NCI-H748 treated with DMSO at 0.1 percent for 48 hours (cell line): ENCODE measurements at places on chromosomes 4 and X.

GRCh38 chrX:85419293-85419692 lies 39.8 kb upstream of the POF1B start:
- no peak for DNase-seq

DNA sequence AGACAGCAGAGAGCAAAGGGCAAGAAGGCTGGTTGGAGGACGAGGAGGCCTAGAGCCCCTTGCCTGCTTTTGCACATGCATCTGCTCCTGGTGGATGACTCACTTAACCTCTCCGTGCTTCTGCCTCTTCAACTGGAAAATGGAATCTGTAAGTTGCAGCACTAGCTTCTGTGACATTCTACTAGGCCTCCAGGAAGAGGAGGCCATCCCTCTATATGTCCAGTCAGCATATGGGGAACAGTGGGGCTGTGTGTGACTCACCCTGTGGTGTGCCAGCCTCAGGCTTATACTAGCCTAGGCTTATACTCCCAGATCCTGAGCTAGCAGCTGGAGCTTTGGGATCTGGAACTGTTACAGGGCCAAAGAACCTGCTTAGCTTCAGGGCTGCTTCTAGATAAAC lies 36.0 kb downstream of the RTL9 start:
- no peak for DNase-seq

DNA sequence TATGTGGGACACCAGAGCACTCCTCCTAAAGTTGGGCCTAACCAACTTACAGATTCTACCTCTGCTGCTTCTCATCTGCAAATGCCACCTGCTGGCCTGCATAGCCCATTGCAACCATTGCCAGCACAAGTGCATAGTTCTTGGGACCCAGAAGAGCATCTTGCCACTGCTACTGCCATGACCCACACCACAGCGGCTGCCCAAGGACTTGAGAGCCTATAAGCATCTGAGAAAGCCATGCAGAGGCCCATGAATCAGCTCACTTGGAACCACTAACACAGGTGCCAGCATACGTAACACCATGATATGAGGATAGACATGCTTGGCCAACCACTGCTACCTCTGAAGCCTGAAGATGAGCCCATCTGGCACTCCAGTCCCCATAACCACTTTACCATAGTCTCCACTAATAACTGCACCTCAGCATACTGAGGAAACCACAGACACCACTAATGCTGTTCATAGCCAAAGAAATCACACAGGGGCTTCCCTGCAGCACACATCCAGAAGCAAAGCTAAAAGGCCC lies 258.1 kb upstream of the AGTR2 start:
- no peak for DNase-seq

DNA sequence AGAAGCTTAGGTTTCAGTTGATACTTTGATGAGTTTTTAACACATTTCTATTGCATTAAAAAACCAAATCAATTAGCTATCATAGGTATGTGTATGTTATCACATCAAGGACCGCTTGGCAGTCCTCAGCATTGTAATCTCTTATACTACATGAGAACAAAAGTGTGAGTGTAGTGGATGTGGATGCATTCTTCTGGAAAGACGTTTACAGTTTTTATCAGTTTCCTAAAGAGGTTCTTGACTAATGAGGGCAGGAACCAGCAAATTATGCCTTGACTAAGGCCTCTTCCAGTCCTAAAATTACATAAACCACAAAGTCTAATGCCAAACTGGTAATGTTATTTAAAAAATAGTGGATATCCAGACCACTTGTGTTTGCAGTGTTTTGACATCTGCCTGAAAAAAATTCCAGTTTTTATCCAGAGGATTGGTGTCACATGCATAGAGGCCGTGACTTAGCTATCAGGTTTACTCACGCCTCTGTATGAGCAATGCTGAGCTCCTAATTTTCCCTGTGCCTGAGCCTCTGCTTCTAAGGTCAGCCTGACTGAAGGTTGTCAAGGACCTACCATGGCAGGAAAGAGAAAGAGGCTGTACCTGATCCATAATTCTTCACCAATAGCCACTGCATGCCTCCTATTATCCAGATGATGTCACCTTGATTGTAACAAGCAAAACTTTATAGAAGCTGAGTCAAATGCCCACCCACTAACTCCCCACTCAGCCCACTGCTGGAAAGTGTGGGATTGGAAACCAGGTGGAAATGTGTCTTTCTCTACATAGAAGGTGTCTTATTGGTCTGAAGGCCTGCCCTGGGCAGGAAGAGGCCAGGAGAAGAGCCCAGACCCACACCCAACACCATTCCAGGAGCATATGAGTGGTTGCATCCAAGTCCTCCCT lies 68.7 kb downstream of the ENPP6 start:
- DNase-seq, result no peak

- peak; percentile 2 for DNase-seq
Observed at GRCh38 chrX:18173494-18174180, 47.0 kb downstream of the BEND2 start.

- no peak for DNase-seq
Observed at GRCh38 chr4:186027405-186027804, 41.6 kb upstream of the TLR3 start.

- DNase-seq, result no peak
Observed at GRCh38 chr4:114264877-114265291, 285.4 kb upstream of the ARSJ start.

DNA sequence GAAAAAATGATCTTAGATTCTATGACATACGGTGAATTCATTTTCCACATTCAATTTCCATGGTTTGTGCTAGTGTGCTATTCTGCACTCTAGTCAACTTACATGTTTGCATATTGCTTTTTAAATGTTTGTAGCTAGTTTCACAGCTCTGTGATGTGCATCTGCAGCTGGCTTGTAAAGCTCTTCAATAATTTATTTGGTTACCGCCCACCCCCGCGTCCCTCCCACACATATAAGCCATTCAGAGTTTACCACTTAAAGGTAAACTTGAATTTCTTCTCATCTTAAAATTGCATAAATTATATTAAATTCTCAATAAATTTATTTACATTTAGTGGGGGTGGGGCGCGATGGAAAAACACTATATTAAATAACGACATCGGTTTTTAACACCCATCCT lies 291 bp upstream of the NBDY start:
- DNase-seq, result no peak

- peak; percentile 33 for DNase-seq
Observed at GRCh38 chr4:36187723-36188333, 56.5 kb downstream of the ARAP2 start.

DNA sequence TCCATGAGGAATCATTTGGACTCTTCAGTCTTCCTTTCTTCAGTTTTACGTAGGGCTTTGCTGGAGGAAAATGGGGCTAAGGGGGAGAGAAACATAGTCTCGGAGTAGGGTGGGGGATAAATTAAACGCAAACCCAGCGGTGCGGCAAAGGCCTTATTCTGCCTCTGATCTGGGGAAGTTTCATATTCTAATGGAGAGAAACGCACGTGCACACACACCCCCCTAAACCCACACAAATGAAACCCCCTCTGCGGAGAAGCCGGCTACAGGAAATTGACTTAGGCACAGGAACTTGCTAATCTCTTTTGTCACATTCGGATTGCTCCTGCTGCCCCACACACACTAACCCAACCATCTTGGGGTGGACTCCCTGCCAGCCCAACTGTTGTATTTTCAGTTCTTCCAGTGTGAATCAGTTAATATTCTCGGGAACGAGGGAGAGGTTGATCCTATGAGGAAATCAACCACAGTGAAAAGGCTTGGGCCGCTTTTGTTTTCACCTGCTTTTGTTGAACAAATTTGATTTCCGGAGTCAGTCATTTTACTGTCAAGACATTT lies at the start of gene RHOH:
TSS of gene RHOH (plus strand) at position 308 of the 558 bp plus-strand sequence. CDS start 46,356 bp downstream, outside the sequence.
- DNase-seq, result no peak

- no peak for DNase-seq
Observed at GRCh38 chr4:67470871-67471270, 74.4 kb downstream of the CENPC start.

- DNase-seq, result no peak
Observed at GRCh38 chr4:78863254-78863869, 75.9 kb downstream of the PAQR3 start.

DNA sequence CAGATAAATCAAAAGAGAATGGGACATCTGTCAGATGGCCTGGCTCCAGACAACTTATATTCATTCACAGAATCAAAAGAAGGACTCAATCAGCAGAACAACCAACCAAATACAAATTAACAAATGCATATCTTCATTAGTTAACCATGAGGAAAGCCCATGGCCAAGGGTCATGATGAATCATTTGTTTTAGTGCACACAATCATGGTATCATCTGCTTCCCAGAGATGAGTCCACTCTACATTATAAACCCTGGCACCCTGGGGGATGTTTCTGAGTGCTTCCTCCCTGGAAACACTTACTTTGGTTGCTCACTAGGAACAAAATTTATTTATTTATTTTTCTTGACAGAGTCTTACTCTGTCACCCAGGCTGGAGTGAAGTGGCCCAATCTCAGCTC lies 453.3 kb upstream of the HS3ST1 start:
- no peak for DNase-seq

DNA sequence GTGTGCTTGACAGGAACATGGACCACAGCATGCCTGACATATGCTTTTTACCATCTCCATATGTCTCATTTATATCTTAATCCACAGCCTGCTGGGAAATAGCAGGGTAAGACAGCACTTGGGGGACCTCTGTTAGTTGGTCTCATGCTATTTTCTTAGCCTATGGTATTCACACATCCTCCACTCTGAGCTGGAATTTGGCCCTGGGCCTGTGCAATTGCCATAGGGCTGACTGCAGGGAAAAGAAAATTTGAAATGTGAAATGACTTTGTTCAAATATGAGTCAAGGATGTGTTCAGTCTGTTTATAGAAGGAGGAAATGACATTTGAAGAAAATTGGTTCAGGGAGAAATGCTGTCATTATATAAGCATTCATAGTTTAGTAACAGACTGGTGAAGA lies 9.6 kb upstream of the MAP7D3 start:
- no peak for DNase-seq

DNA sequence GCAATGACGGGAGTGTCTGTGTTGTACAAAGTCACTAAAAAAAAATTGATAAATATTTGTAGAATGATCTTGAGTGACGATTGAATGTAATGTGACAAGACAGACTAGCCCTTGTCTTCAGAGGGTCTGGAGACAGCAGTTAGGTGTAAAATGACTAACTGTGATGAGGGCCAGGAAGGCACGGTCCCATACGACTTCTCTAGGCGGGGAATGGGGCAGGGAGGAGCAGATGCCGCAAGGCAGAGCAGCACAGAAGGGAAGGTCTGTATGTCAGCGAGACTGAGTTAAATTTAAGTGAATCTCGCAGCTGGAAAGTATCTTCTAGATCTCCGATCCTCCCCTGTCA lies 405 bp downstream of the CENPE start:
- no peak for DNase-seq

DNA sequence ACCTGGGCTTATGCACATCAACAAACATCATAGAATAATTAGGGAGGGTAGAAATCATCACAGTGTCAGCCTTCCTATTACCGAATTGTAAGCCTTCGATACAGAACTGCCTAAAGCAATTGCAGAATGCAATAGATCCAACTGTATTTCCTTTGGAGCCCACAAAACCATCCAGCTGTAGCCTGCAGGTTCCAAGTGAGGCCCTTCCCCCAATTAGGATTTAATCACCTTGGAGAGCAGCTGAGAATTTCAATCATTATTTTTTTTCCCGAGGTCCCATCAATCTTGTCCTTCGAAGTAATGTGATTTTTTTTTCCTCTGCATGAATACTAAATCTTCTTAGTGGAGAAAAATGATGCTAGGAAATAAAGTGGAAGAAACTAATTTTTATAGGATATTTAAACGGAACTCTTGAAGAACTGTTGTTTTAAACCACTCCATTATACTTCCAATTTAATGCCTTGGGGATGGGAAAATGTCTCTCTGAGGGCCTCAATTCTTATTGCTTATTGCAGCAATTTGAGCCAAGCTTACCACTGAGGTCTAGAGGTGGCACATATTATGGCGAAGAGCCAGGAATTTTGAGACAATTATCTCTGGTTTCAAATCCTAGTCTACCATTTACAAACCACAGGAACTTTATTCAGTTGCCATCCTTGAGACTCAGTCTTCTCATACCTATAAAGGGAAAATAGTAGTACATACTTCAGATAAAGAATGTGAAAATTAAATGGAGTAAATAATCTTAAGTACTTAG lies 953.4 kb upstream of the IGFBP7 start:
- DNase-seq, result no peak

DNA sequence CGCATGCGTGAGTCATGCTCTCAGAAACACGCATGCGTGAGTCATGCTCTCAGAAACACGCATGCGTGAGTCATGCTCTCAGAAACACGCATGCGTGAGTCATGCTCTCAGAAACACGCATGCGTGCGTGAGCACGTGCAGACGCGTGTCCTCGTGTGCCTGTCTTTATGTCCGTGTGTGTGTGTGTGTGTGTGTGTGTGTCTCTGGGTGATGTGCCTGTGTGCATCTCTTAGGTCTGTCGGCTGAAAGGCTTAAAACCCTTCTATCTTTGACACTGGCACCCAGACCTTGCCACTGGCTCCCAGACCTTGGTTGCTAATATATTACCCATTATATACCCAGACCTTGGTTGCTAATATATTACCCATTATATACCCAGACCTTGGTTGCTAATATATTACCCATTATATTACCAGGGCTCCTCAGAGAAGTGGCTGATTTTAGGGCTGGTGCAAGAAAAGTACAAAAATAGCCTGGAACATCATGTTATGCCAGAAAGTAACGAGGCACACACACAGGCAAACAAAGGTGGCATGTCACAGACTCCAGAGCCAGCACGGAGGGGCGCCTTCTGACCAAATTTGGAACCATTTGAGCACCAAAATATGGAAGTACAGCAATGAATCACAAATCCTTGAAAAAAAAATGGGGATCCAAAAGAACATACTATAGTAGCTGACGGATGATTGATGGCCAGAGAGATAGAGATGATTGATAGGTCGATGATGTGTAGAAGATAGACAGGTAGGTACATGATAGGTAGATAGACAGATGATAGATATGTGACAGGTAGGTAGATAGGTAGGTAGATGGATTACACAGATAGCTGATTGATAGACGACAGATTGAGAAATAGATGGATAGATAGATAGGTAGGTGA lies 19.2 kb upstream of the ADRA2C start:
- no peak for DNase-seq

DNA sequence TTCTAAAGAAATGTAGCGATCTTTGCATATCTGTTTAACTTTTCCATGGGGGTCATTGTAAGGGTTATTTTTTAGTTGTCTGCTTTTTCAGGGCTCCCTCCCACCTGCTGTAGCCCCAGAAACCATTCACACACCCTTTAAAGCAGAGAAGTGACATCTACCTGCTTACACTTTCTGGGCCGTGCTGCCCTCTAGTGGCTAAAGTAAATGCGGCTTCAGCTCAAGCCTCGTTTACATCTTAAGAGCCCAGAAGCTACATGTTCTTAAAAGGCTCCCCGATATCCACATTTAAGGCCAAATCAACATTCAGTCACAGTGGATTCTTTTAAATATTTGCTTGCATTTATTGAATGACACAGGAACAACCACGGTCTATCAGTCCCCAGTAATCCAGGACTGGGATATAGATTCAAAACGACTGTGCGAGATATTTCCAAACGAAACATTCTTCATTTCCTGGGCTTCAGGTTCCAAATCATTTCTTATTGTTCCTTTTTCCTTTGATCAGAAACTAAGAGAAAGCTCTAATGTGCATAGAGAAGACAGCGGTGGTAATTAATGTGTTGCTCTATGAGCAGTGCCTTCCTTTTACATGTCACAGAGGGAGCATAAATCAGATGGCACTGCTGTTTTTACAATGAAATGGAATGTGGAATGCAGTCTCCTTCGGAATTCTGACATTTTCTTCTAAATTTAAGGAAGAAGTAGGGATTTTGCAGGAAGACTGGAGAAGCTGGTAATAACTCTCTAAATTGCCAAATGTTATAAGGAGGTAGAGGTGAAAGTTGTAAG lies 119.9 kb downstream of the RASGEF1B start:
- DNase-seq, result peak; percentile 28

- DNase-seq, result no peak
Observed at GRCh38 chr4:38242101-38242500, 281.9 kb downstream of the PTTG2 start.

- DNase-seq, result no peak
Observed at GRCh38 chr4:89759426-89759825, 77.5 kb downstream of the SNCA start.
